ENCODE measurements at places on chromosomes 5 and 9.

- DNase-seq = no peak
These were observed 60.1 kb downstream of the CCDC171 start for GRCh38 chr9:15612962-15613361.

GRCh38 chr9:7974335-7974960 lies 174.9 kb upstream of the DMAC1 start:
- DNase-seq = peak; percentile 23

- DNase-seq = no peak
These were observed 17.3 kb downstream of the TRUB2 start for GRCh38 chr9:128304971-128305288.

DNA sequence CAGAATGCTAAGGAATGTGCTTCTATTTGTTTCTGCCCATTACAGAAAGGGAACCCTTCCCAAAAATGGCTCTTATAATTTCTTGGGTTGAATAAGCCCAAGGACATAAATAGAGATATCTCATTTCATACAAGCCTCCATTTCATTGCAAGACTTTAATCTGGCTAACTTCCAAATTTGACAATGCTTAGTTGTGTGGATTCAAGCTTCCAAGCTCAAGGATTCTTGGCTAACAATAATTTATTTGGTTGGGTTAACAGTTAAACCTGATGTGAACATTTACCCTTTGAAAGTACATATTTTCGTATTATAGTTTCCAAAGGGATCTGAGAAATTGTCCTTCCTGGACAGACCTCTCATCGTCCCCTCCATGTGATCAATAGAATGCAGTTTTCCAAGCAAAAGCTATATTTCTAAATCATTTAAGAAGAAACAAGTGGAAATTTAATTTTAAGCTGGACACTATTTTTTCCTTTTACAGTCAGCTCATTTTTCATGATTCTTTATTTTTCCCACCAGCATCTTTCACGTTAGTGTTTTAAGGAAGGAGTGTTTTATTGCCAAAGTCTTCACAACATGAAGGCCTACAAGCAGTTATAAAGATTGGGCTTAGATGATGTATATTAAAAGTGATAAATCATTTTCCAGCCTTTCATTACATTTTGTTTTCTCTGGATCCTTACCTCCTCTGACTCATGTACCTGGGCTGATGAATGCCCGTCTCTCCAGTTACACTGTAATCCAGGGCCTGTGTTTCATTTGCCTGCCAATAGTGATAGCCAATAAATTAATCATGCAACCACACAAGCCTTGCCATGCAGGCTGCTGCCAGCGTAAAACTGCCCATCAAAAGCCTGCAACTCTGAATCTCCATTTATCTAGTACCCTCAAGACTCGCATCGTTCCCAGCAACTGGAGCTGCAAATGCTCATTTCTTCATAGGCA lies 176.7 kb downstream of the NTRK2 start:
- DNase-seq = no peak

DNA sequence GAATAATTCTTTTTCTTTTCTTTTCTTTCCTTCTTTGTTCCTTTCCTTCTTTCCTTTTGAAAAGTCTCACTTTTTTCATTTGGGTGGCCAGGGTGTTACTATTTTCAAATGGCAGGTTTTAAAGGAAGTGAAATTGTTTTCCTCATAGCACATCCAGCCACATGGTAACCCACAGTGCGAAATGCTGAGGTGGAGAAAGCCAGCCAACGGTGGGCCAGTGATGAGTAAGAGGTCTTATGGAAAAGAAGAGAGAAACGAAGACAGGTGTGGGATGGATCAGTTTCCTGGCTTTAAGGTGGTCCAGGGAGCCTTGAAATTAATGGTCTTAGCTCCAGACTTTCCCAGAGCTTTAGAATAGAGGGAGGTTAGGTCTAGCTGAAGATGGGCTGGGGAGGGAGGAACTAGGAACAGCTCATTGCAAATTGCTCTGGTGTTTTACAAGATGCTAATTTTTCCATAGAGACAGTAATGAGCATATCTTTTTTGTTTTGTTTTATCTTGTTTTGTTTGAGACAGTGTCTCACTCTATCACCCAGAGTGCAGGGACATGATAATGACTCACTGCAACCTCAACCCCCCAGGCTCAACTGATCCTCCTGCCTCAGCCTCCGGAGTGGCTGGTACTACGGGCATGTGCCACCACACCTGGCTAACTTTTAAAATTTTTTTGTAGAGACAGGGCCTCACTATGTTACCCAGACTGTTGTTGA lies 17.8 kb downstream of the ITK start:
- DNase-seq = peak; percentile 75

GRCh38 chr5:54281960-54282692 lies 28.2 kb downstream of the ARL15 start:
- no peak for DNase-seq

GRCh38 chr9:37707748-37708147 lies 45.9 kb upstream of the TRMT10B start:
- no peak for DNase-seq

DNA sequence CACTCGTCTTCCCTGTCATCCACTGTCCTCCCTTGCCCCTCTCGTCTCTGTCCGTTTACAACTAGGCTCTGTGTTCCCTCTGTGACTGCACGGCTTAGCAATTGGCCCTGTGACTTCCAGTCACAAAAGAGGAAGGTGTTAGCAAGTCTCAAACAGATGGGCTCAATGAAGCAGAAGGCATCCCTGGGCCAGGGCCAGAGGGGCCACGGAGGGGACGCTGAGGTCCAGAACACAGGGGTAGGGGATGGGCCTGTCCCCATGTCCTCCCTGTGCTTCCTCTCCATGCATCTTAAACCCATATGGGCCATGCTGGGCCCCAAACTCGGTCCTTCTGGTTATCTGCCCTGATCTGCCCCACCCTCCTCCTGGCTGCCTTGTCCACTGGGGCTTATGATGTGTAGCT lies at the start of gene CD72:
Gene CD72 (minus strand): TSS at position 89 of the 403 bp plus-strand sequence. CDS start 110 bp downstream, outside the sequence.
- no peak for DNase-seq
